Peyer's patch (tissue), 4 donors: ENCODE measurements at places on chromosomes 6 and 20.

DNA sequence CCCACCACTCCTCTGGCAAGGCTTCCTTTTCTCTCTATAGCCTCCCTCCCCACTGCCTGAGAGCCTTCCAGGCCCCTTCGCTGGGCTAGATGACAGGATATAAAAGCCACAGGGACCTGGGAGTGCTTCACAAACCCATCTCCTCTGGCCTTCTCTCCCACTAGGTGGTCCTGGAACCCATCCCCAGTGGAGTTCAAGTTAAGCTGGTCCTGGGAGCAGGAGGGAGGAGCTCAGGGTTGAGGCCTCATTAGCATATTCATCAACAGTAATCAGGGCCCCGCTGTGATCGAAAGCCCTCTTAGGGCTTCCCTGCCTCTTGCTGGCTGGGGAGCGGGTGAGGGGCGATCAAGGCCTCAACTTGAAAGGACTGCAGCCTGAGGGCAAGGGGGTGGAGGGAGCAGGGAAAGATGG, 9.1 kb downstream of the EBF4 start:
- DNase-seq = no peak

DNA sequence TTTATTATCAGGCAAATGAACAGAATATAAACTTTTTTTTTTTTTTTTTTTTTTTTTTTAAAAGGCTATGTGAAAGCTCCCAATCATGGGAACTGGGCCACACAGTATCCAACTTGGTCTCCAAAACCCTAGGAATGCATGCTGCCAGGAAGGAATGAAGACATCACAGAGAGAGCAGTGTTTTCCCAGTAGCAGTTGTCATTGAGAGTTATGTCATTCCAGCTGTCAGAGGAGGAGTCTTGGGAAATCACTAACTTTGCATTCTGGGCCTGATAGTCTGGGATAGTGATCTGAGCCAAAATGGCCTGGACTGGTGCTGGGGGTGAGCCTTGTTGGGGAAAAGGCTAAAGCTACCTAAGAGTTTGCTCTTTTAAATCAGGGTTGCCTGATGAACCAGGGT, 231.3 kb upstream of the MAP3K7 start:
- no peak for DNase-seq

- DNase-seq = no peak
Measured at GRCh38 chr20:10209091-10209490, 9.5 kb upstream of the SNAP25 start.

DNA sequence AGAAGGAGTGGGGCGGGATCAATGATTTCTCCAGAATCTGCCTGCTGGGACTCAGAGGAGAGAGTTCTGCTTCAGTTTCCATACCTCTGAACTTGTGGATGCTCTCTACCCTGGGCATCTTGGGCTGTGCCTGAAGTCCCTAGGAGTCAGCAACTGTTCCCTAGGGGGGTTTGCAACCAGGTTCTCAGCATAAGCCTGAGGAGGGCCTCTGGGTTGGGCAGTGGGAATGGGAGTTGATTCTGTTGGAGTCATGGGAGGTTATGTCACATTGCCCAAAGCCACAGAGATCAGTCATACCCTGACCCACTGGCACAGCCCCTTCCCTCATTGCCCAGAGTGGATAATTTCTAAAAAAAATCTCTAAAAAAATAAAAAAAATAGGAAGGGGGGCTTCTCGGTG, 47.4 kb downstream of the MOCS1 start:
- DNase-seq = no peak
